Stimulated activated CD4-positive, alpha-beta T cell treated with anti-CD3 and anti-CD28 coated beads, Interleukin-2, amount 100 ng/mL, for 4 hours (primary cell): ENCODE measurements at places on chromosomes 5 and 9.

DNA sequence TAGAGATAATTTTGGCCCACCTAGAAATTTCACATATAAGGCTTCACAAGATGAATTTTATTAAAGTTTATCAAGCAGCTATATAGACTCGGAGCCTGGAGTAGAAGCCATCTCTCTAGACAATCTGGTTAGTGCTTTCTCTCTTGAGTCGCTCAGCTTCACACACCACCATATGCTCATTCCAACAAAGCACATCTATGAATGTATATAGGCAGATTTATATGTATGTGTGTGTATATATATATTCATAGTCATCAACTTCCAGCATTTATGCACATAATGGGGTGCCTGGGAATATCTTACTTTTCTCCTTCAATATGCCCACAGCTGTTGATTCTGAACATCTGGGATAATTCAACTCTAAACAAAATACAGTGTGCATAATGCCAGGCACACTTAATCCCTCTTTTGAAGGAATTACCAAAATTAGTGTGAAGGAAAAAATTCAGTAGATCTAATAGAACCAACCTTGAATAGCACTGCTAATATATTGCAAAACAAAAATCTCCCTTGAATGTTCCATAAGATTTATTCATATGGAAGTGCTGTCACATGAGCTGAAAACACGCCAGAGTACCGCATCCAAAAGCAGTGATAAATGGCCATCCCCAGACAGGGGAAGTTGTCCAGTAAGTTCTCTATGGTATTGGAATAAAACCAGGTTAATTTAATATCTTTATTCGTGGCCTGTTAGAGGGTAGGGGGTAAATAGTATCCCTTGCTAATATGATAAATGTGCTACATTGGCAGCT lies 56.0 kb upstream of the MOCS2 start:
- no peak for DNase-seq

- no peak for DNase-seq
Observed at GRCh38 chr5:128896675-128897074, 68.6 kb upstream of the SLC27A6 start.

DNA sequence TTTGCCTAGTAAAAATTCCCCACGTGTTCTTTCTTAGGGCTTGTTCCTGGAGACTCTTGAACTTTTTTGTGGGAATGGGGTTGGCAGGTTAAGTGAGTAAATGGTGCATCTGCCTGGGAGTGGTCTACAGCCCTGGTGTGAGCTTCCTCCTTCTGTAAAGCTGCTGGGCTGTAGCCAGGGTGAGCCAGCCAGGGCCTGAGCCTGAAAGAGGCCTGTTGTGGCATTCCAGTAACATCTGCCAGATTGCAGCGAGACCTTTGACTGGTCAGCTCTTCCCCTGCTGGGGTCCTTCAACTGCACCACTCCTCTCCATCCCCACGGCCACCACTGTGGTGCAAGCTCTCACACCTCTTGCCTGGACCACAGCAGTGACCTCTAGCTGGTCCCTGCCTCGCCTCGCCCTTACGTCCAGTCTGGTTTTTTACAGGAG lies 47.5 kb downstream of the SLC22A5 start:
- DNase-seq, result no peak

DNA sequence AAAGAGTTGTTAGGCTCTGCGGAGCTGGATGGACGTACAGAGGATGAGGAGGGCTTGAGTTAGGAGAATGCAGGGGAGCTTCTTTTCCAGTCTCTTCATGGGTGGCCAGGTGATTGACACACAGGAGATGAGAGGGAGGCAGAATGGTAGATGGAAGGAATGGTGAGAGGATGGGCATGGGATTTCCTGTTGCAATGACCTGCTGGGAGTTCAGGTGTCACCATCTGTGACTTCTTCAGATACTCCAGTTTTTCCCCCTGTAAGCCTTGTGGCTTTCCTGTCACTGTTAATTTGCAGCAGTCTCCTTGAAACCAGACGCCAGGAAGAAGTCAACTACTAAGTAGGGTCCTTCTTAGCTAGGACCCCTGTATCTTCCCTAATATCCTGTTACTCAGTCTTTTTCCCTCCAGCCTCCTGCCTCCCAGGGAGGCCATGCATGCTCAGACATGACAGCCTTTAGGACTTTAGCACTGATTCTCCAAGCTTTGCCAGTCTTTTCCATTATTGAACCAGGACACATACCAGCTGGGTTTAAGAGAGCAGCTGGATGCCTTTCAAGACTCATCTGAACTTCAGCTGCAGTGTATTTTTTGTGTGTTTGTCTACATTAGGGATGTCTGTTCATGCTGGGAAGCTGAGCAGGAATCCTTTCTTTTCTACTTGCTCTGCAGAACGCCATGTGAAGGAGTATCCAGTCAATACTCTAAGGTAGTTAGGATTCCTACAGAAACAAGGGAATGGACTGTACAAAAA lies 67.2 kb upstream of the CD180 start:
- no peak for DNase-seq

DNA sequence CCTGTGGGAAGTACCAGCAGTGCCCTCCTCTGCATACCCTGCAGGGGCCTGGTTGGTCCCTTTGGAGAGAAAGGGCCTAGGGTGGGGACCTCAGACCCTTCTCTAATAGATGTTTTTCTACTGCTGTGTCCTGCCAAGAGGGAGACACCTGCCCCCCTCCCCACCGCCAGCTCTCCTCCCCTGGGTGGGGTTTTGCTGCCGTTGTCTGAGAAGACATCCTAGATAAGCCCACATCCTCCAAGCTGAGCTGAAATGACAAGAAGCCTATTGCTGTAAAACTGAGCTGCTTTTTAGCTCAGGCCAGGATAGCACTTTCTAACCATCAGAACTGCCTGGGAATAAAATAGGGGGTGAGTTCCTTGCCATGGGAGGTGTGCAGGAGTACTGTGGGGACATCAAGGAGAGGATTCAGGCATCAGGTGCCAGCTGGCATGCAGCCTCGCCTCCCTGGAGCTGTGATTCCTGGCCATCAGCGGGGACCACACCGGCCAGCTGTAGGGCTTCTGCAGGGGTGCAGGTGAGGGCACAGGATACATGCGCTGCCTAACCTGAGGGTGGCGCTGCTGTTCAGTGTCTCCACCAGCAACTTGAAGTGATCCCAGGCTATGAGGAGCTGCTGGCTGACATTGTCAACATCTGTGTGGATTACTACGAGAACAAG lies 37.9 kb downstream of the CYFIP2 start:
- no peak for DNase-seq

DNA sequence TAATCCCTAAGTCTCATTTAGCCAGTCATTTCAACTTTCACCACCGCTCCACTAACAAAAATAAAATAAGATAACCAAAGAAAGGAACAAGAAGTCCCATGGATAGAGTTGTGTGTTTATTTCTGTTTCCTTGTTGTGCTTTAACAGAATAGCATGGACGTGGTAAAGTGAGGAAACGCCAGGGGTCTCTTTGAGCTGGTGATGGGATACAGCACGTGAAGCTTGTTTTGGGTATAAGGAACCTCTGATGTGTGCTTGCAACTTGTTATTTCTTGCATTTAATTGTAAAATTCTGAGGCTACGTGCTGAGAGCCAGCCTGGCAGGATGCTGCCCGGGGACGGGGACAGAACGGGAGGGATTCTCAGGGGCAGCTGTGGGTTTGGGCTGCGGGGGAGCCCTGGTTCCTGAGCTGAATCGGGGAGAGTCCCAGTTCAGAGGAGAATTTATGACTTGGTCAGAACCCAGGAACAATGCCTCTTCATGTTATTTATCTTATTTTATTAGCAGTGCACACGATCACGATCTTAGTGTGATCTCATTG lies 63.4 kb downstream of the ANKRD33B start:
- DNase-seq, result no peak

DNA sequence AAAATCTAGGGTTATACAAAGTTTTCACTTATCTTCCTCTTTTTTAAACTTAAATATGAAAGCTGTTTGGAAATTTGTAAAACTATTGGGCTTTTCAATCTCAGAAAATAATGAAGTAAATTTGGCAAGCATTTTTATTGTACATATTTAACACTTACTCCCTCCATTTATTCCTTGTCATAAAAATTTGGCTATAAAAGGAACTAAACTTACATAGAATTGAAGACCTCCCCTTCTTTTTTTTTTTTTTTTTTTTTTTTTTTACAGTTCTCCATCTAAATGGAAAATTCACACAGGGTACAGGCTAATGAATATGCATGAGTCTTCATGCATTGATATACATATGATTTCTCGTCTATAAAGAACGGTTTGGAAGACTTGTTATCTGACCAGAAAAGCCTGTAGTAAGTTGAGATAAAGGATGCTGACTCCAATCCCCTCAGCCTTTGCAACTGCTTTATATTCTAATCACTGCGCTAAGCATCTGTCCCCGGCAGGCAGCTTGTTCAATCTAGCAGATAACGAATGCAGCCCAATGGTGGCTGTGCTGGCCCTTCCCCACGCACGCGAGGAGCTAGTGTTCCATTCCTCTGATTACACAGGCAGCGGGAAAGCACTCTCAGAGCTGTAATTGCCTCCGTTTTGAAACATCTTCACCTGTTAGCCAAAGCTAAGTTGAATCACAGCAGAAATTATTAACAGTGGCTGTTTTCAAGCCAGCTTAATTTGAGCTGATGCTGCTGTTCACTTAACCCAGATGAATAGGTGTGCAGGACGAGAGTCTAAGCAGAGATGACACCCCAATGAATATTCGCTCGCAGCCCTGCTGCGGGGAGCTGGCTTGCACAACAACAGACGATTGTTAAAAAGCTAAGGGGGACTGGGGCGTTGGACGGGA lies 453.8 kb upstream of the ZNF608 start:
- DNase-seq, result no peak

DNA sequence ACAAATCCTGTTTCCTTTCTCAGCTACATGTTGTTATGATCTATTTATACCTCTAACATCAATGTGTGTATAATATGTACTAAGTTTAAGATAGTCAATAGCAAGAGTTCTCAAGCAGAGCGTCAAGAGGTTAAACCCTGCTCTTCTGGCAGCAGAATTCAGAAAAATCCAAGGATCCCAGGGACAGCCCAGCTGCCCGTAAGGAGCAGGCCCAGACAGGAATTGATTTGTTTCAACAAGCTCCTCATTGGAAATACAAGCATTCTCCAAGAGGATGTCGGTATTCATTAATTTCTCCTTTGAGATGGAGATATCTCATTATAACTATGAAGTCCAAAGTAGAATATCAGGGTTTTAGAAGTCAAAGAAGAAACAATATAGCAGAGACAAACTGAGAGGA lies 14.9 kb downstream of the EFNA5 start:
- DNase-seq, result no peak

GRCh38 chr9:94289691-94290090 lies 30.6 kb downstream of the ZNF169 start:
- DNase-seq, result no peak

- no peak for DNase-seq
Observed at GRCh38 chr5:53642061-53642460, 81.6 kb downstream of the NDUFS4 start.

GRCh38 chr5:156591631-156592030 lies 258.5 kb upstream of the PPP1R2B start:
- no peak for DNase-seq

DNA sequence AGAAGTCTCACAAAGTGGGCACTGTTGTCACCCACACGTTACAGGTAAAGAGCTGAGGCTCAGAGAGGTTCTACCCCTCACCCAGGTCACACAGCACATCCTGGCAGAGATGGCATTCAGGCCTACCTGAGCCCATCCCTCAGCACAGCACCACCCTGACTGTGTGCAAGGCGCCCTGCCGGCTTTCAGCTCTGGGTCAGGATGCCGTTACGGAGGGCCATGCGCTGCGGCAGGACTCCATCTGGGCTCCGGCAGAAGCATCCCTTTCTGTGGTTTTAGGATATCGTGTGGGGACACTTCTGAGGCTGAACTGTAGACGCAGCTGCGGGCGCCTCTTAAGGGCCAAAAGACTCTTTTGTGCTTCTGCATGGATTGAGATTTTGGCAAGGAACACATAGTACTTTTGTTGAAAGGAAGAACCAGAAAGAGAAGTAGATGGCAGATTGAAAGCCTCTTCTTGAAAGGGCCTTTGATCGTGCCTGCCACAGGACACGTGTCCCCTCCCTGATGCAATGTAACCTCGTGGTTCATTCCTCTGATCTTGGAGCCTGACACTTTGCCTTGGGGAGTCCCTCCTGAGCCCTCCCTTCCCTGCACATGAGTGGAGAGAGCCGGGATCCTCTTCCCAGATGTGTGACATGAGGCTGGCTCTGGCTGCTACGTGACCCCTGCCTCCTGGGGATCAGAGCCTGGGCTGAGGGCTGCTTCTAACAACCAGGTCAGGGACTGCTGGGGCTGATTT lies 31.3 kb downstream of the USP20 start:
- DNase-seq, result no peak

- no peak for DNase-seq
Observed at GRCh38 chr9:2332663-2333062, 288.9 kb upstream of the VLDLR start.

DNA sequence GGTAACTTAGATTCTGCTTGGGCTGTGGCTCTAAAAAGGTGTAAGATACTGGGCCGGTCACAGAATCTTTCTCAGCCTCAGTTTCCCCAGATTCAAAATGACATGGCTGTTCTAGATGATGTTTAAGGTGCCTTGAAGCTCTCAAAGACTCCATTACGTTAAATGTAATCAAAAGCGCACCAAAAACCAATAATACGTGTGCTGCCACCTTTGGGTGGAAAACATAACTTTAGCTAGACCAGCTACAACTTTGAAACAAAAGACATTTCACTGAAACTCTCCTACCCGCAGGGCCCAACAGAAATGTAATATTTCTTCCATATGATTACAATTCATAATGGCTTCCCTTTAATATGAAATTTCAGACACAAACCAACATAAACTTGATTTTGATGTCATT lies 35.0 kb upstream of the PCSK5 start:
- DNase-seq, result no peak

DNA sequence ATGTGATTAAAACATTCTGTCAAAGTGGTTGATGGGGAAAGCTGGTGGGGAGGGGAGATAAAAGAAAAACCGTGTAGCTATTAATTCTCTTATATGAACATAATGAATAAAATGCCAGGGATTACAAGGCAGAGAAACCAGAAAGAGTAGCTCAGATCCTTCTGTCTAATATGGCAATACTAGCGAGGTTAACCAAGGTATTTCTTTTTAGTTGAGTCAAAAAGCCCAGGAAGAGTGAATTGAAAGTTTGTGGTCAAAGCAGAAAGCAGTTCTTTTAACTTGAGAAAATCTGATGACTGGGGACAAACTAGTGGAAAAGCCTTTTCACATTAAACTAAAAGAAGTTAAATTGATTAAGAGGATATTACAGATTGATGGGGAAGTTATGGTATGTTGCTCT lies 76.0 kb downstream of the ERBIN start:
- no peak for DNase-seq

- no peak for DNase-seq
Observed at GRCh38 chr9:122020398-122020797, 72.7 kb downstream of the TTLL11 start.
